NCI-H1048 (cell line): ENCODE measurements at places on chromosomes 16 and 17.

- no peak for DNase-seq
Measured at GRCh38 chr16:73122604-73123391, 74.9 kb upstream of the ZFHX3 start.

- no peak for DNase-seq
Measured at GRCh38 chr16:61382435-61382834, 653.8 kb downstream of the CDH8 start.

DNA sequence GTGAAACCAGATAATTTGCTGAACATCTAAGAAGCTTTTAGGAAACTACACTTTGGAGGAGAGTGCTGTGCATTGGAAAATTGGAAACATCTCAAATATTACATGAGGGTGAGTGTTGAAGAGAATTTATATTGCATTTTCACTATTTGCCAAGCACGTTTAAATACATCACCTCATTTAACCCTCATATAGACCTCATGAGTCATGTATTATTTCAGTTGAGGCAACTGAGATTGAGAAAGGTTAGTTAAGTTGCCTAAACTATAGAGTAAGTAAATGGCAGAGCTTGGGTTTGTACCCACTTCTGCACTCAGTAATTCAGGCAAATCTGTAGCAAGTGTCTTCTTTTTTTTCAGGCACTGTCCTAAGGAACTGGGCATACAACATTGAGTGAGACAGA lies 3.7 kb upstream of the NLK start:
- no peak for DNase-seq

DNA sequence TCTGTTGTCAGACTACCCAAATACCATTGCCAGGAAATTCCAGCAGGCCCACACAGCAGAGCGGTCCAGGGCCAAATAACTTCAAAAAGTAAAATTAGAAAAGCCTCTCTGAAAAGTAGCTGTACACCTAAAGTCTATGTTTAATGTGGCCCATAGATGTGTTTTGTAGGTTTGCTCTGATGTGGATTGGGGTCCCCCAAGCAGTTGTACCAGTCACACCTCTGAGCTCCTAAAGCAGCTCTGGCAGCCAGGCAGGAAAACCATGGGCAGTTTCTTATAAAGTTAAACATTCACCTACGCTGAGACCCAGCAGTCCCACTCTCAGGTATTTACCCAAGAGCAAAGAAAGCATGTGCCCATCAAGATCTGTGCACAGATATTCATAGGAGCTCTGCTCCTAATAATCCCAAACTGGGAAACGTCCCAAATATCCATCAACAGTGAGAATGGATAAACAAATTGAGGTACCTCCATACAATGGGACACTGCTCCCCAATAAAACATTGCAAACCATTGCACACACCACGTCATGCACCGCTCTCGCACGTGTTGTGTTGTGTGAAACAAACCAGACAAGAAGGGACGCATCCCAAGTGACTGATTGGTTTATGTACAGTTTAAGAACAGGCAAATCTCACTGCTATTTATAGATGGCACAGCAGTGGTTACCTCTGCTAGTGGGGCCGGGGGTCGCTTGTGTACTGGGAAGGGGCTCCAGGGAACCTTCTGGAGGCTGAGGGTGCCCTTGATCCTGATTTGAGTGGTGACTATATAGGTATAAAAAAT lies 15.8 kb upstream of the PRM1 start:
- DNase-seq = no peak

DNA sequence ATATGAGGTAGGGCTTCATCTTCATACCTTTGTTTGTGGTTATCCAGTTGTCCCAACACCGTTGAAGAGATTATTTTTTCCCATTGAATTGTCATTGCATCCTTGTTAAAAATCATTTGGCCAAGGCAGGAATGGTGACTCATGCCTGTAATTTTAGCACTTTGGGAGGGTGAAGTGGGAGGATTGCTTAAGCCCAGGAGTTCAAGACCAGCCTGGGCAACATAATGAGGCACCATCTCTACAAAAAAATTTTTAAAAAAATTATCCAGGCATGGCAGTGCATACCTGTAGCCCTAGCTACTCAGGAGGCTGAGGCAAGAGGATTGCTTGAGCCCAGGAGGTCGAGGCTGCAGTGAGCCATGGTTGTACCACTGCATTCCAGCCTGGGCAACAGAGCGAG lies 223.9 kb downstream of the TANC2 start:
- no peak for DNase-seq

DNA sequence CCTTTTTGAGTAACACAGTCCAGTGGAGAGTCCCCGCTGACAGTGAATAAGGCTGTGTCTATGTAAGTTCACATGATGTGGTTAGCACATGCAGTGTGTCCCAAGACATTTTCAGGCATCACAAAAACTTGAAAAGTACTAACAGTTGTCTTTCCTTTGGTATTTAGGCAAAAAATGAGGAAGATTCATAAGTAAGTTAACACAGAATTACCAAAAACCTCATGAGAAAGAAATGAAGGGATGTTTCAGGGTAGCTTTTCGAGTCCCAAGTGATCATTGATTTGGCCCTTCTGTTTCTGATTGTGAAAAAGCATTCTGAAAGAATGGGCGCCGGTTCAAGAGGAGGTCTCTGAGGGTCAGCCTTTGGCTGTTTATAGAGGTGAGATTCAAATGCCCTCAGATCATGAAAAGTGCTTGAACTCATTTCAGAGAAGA lies 529 bp upstream of the ASPA start:
- DNase-seq = no peak

DNA sequence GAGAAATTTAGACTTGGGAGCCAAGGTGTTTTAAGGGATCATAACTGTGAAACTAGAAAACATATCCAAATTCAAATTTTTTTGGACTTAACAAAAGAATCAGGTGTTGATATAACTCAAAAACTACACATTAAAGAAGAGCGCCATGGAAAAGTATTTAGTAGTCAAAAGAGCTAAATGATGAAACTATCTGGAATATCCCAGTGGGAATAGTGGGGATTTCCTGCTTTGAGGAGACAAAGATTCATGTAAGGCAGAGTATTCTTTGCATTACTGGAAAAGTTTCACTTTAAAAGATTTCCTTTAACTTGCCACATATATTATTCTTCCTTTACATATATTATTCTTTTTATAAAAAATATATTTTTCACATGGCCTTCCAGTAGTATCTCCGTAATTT lies 40.3 kb upstream of the VPS4A start:
- no peak for DNase-seq

- DNase-seq = peak; percentile 4
Measured at GRCh38 chr16:69150146-69150865, 17.9 kb downstream of the UTP4 start.
